IMR-90 (cell line): ENCODE measurements at places on chromosomes 4 and X. TPM values are rescaled to one million over a fixed set of nuclear protein-coding genes. Genes with fewer than 3 reads are reported as not detected.

- no peaks in the 10 kb centered on the region for H3K27me3 ChIP-seq
- H3K4me3 ChIP-seq, result no peak overlapping the region
- H3K27ac ChIP-seq, result no peak overlapping the region
- H3K4me1 ChIP-seq, result peaks cover 5% of the 10 kb centered on the region
Observed at GRCh38 chr4:159278399-159278798, 175.5 kb downstream of the RAPGEF2 start.

DNA sequence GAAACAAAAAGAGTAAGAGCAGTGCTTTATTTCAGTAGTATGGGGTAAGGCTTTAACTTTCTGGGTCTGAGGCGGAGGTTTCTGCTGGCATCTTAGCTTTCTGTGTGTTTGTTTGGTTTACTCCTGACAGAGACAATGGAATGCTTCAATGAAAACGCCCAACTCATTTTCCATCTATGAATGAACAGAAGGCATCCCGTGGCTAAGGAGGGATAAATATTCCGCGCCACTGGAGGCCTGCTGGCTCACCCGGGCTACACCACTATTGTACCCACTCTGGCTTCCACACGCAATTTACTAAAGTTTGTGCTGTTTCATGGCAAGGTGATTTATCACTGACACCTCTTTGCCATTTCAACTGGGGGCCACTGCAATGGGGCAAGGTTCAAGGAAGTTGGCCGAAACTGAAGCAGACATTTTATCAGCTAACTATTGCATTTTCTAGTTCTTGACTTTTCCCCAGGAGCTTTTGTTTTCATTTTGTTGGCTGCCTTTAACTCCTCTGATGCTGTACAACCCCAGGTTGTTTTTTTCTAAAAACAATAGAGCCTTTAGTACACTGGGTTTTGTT, 32.8 kb upstream of the PPARGC1A start:
- no peak overlapping the region for H3K27ac ChIP-seq
- no peaks in the 10 kb centered on the region; the same call in 1 of the 2 replicates for H3K27me3 ChIP-seq
- H3K4me3 ChIP-seq, result no peak overlapping the region
- H3K36me3 ChIP-seq, result no peaks in the 10 kb centered on the region

GRCh38 chr4:52825460-52826090, 36.5 kb upstream of the RASL11B start:
- no peaks in the 10 kb centered on the region for H3K36me3 ChIP-seq
- H3K4me1 ChIP-seq, result peaks cover 26% of the 10 kb centered on the region
- DNase-seq, result peak; percentile 10
- no peak overlapping the region for H3K4me3 ChIP-seq
- H3K27me3 ChIP-seq, result no peaks in the 10 kb centered on the region

GRCh38 chr4:143782521-143782920, 82.0 kb upstream of the FREM3 start:
- DNase-seq, result no peak
- no peak overlapping the region for H3K27ac ChIP-seq
- no peaks in the 10 kb centered on the region for H3K27me3 ChIP-seq
- no peak overlapping the region for H3K4me3 ChIP-seq
- H3K4me1 ChIP-seq, result no peaks in the 10 kb centered on the region

- H3K27ac ChIP-seq, result peak overlapping the region; percentile 97
- peak; percentile 24 for DNase-seq
- peak overlapping the region; percentile 96 for H3K4me3 ChIP-seq
- no peaks in the 10 kb centered on the region for H3K27me3 ChIP-seq
- no peaks in the 10 kb centered on the region for H3K36me3 ChIP-seq
- peaks cover 13% of the 10 kb centered on the region for H3K4me1 ChIP-seq
Observed at GRCh38 chr4:15654593-15655222, 449 bp downstream of the FBXL5 start.

The ANK2 gene
- total RNA-seq, result 5.3 and 6.6 TPM in 2 replicates

The RENBP gene
- total RNA-seq, result 0.18 TPM in 1 of 2 replicates, not detected in the other

The GYPA gene
- not detected in 2 replicates for total RNA-seq

The TRPC3 gene
- 2.5 and 2.7 TPM in 2 replicates for total RNA-seq

The SRPK3 gene
- 0.36 and 0.56 TPM in 2 replicates for total RNA-seq
